Head of caudate nucleus (tissue), 42 donors: ENCODE measurements at places on chromosomes 7 and 10.

DNA sequence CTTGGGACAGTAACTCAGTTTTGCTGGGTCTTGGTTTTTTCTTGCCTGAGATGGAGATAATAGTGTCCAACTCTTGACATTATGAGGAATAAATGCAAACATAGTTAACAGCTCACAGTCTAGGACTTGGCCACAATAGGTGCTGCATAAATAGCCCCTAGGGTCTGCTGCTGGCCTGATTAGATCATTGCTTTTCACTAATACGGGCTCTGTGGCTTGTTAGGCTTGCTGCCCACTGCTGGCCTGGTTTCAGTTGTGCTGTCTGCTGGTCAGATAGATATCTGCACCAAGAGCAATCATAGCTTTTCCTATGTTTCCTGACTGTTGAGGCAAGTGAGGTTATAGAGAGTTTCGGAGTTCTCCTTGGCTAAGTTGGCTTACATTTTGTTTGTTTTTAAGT is 246.1 kb downstream of the DNAJB9 start:
- DNase-seq = no peak

- DNase-seq = no peak
These were observed 90.4 kb downstream of the COBL start for GRCh38 chr7:51226063-51226755.

GRCh38 chr7:1762238-1762945 is 92.3 kb downstream of the ELFN1 start:
- no peak for DNase-seq

- no peak for DNase-seq
These were observed 4.1 kb downstream of the BLNK start for GRCh38 chr10:96267234-96267705.

DNA sequence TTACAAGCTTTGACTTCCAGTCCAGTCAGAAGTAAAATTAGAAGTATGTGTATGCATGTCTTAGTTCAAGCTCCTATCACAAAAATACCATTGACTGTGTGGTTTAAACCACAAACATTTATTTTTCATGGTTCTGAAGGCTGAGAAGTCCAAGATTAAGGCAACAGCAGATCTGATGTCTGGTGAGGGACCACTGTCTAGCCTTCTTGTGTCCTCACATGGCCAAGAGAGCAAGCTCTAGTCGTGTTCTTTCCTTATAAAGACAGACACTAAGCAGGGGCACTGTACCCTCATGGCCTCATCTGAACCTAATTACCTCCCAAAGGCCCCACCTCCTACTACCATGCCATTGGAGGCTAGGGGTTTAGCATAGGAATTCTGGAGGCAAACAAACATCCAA is 41.3 kb upstream of the ARL4A start:
- no peak for DNase-seq

GRCh38 chr7:148962440-148962822 is 65.9 kb downstream of the PDIA4 start:
- no peak for DNase-seq

- DNase-seq = no peak
These were observed 382.0 kb downstream of the SFMBT2 start for GRCh38 chr10:7028809-7029166.

GRCh38 chr7:158547817-158548216 is 39.8 kb downstream of the PTPRN2 start:
- DNase-seq = no peak

- DNase-seq = no peak
These were observed 97.4 kb downstream of the CTTNBP2 start for GRCh38 chr7:117775801-117776200.

- DNase-seq = no peak
These were observed 6.8 kb downstream of the ITGA8 start for GRCh38 chr10:15712883-15713282.

- DNase-seq = peak; percentile 26
These were observed 28.1 kb downstream of the EPHB4 start for GRCh38 chr7:100799037-100799896.

DNA sequence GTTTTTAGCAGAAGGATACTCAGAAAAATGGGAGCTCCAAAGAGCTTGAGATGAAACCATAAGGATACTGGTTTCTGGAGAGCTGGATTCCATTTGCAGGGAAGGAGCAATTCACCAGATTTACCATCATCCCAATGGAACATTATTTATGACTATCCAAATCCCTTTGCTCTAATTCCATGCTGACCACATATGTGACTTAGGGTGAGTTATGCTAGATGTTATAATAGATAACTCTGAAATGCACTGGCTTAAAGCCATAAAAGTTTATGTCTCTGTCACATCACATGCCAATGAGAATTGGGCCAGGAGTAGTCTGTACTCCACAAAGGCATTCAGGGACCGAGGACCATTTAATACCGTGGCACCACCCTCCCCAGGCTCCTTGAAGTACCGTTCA is 185.2 kb downstream of the SKIDA1 start:
- DNase-seq = no peak
